Activated T-helper 17 cell treated with anti-CD3 and anti-CD28 coated beads, Interleukin-2, amount 50 U/mL, for 72 hours (primary cell): ENCODE measurements at places on chromosomes 12 and 14. TPM values are rescaled to one million over a fixed set of nuclear protein-coding genes. Genes with fewer than 3 reads are reported as not detected.

TPPP2 gene
- not detected for total RNA-seq

- no peak for ATAC-seq
These were observed 2.8 kb upstream of the PRKAG1 start for GRCh38 chr12:49021292-49021915.

DNA sequence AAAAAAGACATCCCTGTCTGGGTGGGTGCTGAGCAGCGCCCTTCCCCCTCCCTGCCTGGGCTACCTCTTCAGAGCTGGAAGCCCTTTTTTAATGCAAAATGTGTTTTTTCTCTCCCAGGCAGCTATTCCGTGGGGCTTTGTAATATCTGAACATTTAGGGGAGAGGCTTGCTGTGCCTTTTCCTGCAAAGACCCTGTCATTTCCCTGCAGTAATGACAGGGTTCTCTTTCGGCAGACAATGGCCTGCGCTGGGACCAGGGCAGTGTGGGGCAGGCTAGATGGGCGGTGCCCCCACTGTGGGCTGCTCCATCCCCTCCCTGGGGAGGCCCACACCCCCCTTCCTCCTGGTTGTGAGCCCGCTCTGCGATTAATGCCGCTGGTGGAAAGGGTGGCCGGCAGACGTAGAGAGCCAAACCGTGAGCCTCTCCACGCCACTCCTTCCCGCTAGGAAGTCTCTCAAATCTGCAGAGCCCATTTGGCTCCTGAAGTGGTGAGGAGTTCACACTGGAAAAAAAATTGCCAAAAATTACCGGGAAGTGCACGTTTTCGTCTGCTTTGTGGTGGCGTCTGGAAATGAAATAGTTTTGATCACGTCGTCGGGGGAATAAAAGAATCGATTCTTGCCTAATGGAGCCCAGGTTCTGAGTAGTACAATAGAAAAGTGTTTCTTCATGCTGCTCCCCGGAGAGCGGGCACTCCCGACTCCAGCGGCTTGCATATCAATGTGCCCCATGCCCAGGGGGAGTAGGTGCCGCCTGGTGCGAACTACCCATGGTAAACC lies 31.5 kb downstream of the KIF26A start:
- no peak for ATAC-seq

- no peak for ATAC-seq
These were observed 29.0 kb downstream of the GLIPR1L2 start for GRCh38 chr12:75419841-75420240.

DNA sequence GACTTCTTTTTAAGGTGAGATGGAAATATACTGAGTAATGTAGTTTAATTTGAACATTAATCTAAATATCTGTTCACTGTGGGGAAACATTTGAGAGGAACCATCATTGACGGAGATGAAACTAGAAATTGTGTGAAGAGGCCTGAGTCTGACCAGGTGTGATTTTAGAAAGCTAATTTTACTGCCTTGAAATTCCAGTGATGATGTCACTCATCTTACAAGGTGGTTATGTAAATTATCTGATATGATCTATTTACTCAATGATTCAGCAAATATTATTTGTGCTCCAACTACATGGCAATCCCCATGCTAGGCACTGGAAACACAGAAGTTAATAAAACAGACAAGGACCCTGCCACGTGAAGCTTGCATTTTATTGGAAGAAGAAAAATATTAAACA lies 435.7 kb upstream of the DCN start:
- no peak for ATAC-seq

DNA sequence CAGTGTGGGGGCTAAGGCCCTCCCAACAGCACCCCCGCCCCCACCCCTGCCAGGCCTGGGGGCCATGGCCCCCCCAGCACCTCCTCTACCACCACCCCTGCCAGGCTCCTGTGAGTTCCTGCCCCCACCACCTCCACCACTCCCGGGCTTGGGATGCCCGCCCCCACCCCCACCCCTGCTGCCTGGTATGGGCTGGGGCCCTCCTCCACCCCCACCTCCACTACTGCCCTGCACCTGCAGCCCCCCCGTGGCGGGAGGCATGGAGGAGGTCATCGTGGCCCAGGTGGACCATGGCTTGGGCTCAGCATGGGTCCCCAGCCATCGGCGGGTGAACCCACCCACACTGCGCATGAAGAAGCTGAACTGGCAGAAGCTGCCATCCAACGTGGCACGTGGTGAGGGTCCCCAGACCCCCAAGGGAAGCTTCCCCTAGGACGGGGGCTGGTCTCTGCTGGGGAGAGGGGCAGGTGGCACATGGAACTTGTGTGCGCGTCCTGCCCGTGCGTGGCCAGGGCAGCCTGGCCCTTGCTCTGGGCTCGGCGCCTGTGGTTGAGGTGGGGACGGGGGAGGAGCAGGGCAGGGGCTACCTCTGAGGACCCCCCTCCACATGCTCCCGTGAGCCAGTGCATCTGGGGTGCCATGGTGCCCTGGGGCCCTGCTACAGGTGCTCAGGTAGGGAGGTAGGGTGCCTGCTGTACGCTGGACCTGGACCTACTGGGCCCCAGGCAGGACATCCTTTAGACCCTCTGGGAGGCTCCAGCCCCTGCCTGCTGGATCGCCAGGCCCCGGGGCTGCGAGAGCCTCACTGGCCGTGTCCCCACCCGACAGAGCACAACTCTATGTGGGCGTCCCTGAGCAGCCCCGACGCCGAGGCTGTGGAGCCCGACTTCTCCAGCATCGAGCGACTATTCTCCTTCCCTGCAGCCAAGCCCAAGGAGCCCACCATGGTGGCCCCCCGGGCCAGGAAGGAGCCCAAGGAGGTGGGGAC lies 16.1 kb upstream of the ADSS1 start:
- no peak for ATAC-seq

PLCZ1 gene
- total RNA-seq: not detected

RNF212B gene
- not detected for total RNA-seq

DNA sequence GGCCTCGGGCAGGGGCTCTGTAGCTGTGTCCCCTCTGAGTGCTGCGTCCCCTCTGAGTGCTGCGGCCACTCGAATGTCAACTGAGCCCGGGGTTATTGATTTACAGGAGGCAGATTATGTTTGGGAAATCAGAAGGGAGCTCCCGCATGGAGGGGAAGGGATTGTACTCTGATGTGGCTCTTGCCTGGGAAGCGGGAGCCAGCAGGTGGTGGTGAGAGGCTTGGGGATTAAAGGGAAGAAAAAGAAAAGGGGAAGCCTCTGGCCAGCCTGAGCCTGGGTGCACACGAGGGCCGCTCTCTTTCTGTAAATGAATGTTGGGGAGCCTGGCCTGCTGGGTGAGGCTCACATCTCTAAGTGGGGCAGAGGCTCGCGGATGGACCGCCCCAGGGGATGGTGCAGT lies 143.7 kb downstream of the AACS start:
- ATAC-seq: no peak

- peak; percentile 6 for ATAC-seq
These were observed 240 bp downstream of the BTG1 start for GRCh38 chr12:92145481-92145730.

DNA sequence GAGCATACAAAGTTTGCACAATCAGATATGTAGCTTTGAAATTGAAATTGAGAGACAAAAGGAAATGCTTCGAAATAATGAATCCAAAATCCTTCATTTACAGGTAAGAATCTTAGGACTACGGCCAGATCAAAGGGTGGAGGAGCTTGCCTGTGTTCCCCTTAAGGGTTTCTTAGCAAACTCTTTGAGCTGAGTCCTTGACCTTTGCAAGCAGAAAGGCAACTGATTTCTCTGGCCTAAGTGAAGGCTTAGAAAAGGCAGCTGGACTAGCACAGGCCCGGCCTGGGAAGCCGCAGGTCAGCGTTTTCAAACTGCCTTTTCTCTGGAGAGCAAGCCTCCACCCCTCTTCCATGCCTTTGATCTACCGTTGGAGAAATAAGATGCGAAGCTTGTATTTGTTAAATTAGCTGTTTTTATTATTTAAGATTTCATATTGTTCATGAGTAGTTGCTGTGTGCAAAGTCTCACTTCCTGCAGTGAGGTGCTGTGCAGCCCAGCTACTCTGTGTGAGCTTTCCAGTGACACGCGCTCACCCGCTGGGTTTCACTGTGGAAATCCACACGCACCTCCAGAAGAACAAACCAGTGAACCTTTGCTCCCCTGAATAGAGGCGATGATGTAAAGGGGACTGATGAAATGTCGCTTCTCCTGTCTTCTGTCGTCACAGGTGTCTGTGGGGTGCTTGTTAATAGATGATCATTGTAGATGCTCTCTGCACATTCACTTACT lies 25.0 kb upstream of the AMN start:
- no peak for ATAC-seq

GPATCH2L gene
- 62.5 TPM for total RNA-seq

GRCh38 chr12:69583203-69583602 lies 2.1 kb upstream of the CCT2 start:
- no peak for ATAC-seq

MIP gene
- not detected for total RNA-seq

HVCN1 gene
- 1.7 TPM for total RNA-seq

NINJ2 gene
- total RNA-seq: 9.2 TPM

DNA sequence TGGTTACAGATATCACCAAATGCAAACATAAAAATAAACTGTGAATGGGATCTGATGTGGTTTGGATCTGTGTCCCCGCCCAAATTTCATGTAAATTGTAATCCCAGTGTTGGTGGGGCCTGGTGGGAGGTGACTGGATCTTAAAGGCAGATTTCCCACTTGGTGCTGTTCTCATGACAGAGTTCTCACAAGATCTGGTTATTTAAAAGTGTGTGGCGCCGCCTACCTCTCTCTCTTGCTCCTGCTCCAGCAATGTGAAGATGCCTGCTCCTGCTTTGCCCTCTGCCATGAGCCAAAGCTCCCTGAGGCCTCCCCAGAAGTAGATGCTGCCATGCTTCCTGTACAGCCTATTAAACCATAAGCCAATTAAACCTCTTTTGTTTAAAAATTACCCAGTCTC lies 47.8 kb downstream of the SLC25A21 start:
- ATAC-seq: no peak

TAS2R42 gene
- not detected for total RNA-seq

LTBP2 gene
- total RNA-seq: 0.03 TPM

- no peak for ATAC-seq
These were observed 97.2 kb upstream of the PSMC1 start for GRCh38 chr14:90159146-90159545.

RPL10L gene
- total RNA-seq: not detected

GRCh38 chr12:26156201-26156871 lies 31.5 kb upstream of the BHLHE41 start:
- ATAC-seq: no peak

DNA sequence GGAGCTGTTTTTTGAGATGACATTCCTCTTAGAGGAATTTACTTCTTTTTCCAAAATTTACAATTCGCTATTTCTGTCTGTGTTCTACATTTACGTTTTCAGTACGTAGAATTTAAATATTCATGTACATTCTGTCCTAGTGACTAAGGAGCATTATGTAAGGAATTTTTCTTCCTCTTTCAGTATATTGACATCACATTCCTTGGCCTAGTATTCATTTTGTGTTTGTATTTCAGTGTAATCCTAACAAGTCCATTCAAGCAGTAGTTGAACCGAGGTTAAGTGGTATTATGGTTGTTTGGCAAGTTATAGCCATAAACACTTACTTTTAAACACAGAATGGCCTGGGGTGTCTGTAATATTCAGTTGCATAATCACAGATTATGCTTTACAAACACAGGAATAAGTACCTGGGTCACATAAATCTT lies 465.2 kb downstream of the PCNX1 start:
- ATAC-seq: no peak

GRCh38 chr12:28217805-28218204 lies 27.5 kb downstream of the CCDC91 start:
- peak; percentile 50 for ATAC-seq

IRAK3 gene
- 1.8 TPM for total RNA-seq

DRAM1 gene
- total RNA-seq: 6.0 TPM

- no peak for ATAC-seq
These were observed 58.3 kb upstream of the FRMD6 start for GRCh38 chr14:51593397-51593796.

GRCh38 chr12:72790273-72790672 lies 518.1 kb downstream of the TRHDE start:
- no peak for ATAC-seq

- ATAC-seq: no peak
These were observed 22.1 kb upstream of the SRGAP1 start for GRCh38 chr12:63822352-63822751.

DNA sequence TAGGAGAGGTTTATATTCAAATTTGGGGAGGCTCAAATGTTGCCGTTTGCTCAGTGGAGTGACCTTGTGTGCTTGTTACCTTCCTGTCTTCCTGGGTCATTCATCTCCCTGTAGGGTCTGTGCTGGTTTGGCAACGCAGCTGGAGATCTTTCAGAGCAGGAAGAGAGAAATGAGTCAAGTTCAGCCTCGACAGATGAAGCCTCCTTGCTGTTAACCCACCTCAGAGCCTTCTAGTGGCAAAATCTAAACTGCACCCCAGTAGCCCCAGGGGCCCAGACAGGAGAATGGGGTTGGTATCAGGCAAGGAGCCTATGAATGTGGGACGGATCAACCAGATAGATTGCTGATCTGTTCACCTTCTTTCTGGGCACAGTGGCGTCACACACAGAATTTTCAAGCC lies 999.3 kb downstream of the VRK1 start:
- ATAC-seq: peak; percentile 37

ATN1 gene
- total RNA-seq: 62.3 TPM

DNA sequence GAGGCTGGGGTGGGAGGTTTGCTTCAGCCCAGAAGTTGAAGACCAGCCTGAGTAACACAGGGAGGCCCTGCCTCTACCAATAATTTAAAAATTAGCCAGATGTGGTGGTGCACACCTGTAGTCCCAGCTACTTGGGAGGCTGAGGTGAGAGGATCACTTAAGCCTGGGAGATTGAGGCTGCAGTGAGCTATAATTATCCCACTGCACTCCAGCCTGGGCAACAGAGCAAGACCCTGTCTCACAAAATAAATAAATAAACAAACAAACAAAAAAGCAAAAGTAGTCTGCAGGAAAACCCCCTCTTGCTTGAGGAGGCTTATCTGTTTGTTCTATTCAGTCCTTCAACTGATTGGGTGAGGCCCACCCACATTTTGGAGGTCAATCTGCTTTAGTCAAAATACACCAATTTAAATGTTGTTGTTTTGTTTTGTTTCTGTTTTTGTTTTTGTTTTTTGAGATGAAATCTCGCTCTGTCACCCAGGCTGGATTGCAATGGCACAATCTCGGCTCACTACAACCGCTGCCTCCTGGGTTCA lies 24.9 kb upstream of the TXNRD1 start:
- ATAC-seq: no peak
